Activated CD4-positive, CD25-positive, alpha-beta regulatory T cell treated with anti-CD3 and anti-CD28 coated beads, Interleukin-2, amount 50 U/mL, for 24 hours (primary cell): ENCODE measurements at places on chromosomes 6 and 20.

GRCh38 chr6:31397901-31398525, 5.4 kb upstream of the MICA start:
- ATAC-seq = no peak

DNA sequence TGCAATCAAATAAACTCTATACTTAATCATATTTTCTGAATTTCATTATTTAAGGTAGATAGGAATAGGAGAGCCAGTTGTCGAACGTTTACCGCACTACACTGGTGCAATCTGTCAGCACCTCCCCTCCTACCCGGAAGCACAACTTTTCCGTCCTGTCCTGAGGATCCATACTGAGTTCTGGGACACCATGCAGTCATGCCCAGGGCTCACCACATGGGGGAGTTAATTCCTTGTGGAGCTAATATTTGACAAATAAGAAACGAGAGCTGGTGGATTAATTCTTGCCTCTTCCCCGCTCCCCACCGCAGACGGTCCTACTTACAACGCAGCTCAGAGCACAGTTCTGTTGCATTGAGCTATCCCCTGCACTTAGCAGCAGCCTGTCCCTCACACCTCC, 107.7 kb upstream of the RALGAPA2 start:
- ATAC-seq = no peak

DNA sequence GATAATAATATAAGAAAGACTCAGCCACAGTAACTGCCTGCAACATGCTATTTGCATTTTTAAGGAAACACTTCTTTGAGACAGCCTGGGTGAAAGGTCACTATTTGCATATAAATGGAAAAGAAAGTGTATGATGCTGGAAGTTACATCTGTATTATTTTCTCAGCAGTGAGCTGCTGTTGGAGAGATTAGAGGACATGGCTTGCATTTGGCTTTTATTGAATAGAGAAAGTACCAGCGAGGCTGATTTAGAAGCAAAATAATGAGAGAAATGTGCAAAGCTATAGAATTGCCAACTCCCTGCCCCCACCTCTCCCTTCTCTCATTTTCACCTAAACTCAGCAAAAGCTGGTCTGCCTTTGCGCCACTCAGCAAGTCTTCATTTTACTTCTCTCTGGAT, 12.7 kb downstream of the MYT1 start:
- ATAC-seq = no peak

DNA sequence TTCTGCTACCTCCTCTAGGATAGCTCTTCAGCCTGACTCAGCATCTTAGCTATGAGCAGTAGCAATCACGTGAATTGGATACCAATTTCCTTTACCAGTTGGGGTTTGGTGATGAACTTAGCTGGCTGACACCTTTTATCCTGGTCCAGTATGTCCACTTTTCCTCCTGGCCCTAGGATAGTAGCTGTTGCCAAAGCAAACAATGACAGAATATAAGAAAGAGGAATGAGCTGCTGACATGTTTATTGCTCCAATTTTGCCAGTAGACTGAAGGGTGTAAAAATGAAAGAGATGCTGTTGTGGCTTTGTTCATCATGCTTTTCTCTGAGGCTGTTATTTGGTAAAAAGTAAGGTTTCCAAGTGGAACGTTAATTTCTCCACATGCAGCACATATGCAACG, 168.3 kb upstream of the JAG1 start:
- no peak for ATAC-seq

DNA sequence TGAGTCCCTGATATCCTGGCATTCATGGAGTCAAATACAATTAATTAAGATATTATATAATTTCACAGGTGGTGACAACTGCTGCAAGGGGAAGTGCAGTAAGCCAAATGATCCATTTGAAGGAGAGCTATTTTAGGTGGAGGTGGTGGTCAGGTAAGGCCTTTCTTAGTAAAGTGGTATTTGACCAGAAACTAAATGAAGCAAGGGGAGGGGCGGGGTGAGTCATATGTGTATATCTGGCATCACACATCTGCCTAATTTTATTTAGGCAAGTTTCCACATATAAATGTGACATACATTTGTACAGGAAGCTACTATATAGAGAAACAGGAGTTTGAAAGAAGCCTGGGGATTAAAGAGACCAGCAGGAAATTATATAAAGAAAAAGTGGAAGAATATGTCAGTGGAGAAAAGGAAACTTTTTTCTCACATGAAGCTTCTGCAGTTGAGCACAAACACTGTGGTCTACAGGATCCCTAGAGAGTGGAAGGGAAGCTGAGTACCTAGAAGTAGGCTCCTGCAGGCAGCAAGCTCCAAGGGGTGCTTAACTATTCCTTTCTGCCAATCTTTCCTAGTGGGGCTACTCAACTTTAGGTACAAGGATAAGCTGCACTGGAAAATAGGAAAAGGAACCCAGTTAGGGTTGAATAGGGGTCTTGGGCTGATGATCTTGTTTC, 99.6 kb downstream of the OGFRL1 start:
- no peak for ATAC-seq

- no peak for ATAC-seq
These were observed 113.0 kb downstream of the CHD6 start for GRCh38 chr20:41505184-41505583.

DNA sequence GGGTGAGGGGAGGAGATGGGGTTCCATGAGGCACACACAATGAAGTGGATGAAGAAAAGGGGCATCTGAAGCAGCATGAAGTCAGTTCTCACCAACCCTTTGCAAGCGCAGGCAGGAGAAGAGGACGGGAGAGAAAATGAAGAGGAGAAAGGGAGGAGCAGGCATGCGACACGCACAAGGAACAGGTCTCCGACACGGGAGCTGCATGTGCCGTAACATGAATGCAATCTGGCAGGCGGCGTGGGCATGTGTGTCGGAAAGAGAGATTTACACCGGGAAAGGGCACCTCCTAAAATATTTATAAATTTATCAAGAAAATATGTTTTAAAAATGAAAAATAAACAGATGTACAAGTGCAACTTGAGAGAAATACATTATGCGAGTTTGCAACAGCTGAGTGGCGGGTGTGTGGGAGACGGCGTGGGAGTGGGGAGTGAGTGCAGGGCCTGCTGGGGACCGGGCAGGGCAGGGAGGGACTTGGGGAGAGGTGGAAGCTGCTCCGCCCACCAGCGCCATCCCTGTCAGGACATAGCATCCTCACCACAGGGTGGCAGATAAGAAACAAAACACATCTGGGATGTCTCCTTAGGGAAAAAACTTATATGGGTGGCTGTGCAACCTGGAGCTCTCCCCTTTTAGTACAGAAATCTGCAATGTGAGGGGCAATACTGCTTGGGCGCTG, 40.6 kb downstream of the GJA10 start:
- ATAC-seq = no peak

DNA sequence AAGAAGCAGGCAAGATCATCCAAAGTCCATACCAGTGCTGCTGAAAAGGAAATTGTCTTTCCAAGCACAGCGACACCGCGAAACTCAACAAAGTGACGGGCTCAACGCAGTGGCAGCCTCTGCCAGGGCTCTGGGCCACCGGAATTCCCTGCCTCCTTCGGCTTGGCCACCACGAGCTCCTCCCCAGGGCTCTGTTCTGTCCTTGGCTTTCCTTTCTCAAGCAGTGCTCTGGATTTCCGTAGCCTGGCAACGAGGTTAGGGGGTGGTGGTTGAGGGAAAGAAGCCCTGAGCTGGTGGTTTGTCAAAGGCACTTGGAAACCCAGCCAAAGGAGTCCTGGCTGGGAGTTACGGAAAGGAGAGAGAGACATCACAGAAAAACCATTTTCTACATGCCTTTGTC, 31.2 kb downstream of the PRR18 start:
- ATAC-seq = no peak

- ATAC-seq = no peak
These were observed 44.2 kb downstream of the KCNK5 start for GRCh38 chr6:39184906-39185580.

DNA sequence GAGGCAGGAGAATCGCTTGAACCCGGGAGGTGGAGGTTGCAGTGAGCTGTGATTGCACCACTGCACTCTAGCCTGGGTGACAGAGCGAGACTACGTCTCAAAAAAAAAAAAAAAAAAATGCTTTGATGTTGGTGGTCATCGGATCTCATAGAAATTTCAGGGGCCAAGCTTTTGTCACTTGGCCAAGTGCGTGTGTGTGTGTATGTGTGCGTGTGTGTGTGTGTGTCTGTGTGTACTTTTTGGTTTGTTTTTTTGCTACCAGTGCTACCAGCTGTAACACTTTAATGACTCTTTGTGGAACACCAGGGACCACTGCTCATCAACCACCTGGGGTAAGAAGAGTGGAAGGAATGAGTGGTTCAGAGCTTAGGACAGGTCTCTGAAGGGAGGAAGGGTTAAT, 49.7 kb downstream of the TRAF3IP2 start:
- ATAC-seq = no peak

DNA sequence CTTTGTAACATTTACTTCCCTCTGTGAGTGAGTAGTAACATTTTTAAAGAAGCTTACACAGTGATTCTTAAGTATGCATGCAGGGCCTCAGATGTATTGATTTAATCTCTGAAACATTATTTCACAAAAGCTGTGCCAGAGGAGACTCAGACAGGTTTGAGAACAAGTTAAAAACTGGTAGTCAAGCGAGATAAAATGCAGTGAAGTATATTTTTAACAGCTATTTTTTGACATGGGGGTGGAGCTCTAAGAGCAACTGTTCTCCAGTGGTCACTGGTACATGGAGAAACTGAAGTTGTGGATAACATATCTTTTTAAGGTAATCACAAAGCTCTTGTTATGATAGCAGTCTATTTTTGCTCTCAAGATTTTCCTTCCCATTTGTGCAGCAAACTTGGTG, 20.4 kb downstream of the DSTN start:
- ATAC-seq = no peak

DNA sequence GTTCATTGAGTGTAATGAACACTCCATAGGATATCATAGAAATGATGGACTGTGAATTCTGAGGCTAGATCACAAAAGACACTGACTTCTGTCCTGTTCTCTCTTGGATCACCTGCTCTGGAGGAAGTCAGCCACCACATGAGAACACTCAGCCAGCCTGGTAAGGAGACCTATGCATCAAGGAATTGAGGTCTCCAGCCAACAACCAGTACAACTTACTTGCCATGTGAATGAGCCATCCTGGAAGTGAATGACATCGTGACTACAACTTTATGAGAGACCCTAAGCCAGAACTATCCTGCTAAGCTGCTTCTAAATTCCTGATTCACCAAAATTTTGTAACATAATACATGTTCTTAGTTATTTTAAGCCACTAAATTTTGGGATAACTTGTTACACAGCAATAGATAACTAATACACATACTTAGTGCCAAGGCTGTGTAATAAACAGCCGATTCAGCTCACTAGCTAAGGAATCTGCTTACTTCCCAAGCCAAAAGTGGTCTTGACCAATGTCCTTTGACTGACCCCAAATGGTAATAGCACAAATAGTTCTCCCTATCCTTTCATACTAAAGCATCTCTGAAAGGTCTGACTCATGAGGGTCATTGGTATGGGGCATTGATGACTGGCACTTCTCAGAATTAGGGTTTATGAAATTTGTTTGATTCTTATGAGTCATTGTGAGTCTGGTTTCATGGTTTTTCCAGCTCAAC, 6.9 kb upstream of the CTNNBL1 start:
- peak; percentile 83 for ATAC-seq

DNA sequence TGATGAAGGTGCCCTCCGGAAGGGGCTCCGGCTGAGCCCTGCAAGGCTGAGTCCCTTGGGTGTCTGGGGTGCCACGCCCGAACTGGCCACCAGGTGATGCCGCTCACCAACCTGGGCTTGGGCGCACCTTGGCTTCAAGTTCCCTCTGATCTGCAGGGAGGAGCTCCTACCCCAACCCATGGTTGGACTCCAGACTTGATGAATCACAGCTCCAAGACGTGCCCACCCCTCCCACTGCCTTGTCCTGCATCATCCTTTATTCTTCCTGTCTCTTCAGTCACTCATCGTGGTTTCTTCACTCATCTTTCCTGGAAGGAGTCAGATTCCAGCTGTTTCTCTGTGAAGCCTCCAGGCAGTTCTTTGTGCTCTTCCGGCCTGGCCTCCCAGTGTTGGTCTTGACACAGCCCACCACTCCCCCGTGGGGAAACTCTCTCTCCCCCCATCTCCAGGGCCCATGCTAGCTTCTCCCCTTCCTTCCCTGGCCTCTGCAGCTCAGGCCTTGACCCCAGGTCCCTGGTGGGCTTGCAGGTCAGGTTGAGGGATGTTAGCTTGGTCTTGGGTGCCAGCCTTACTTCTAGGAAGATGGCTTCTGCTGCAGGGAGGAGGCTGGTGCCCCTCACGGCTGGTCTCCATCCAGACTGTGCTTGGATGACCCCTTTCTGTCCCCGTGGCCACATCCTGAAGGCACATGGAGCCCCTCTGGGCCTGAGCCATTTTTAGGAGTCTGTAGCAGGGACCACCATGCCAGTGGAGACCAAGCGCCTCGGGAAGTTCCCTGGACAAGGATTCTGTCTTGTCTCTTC, 2.6 kb upstream of the ZBP1 start:
- no peak for ATAC-seq

DNA sequence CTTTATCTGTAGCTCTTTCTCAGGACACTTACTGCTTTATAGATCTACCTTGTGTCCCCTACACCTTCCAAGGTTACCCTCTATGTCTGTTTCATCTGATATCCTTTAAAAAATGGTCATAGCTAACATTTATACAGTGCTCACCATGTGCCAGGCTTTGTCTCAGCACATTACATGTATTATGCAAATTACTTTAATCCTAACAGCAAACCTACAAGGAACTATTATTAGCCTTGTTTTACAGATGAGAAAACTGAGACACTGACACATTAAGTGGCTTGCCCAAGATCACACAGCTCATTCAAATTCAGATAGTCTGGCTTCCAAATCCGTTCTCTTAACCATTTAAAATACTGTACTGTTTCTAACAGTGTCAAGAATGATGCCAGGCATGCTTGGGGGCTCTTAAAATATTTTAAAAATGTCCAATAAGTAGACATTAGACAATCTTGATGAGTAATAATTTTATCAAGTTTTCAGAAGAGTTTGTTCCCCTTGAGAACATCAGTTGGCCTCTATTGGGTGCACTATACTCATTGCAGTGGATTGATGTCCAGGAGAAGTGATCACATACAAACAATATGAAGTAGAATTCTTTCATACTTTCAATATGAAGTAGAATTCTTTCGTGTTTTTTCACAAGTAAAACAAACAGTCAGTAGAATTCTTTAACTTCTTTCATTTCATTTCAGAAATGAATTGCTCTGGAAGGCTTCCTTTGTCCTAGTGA, 69.6 kb downstream of the DNAH8 start:
- ATAC-seq = no peak

GRCh38 chr6:106290954-106291353, 34.6 kb downstream of the ATG5 start:
- ATAC-seq = no peak

GRCh38 chr20:17844133-17844429, 124.5 kb downstream of the SNX5 start:
- ATAC-seq = no peak
